Neuronal stem cell (in vitro differentiated cells): ENCODE measurements at places on chromosomes 2 and 18.

- no peaks in the 10 kb centered on the region for H3K27me3 ChIP-seq
- no peak overlapping the region for H3K4me3 ChIP-seq
- no peak for DNase-seq
- peaks cover 3% of the 10 kb centered on the region for H3K4me1 ChIP-seq
- no peak overlapping the region for H3K27ac ChIP-seq
- peaks cover 25% of the 10 kb centered on the region for H3K36me3 ChIP-seq
Measured at GRCh38 chr18:62977512-62977911, 262.2 kb downstream of the PHLPP1 start.

DNA sequence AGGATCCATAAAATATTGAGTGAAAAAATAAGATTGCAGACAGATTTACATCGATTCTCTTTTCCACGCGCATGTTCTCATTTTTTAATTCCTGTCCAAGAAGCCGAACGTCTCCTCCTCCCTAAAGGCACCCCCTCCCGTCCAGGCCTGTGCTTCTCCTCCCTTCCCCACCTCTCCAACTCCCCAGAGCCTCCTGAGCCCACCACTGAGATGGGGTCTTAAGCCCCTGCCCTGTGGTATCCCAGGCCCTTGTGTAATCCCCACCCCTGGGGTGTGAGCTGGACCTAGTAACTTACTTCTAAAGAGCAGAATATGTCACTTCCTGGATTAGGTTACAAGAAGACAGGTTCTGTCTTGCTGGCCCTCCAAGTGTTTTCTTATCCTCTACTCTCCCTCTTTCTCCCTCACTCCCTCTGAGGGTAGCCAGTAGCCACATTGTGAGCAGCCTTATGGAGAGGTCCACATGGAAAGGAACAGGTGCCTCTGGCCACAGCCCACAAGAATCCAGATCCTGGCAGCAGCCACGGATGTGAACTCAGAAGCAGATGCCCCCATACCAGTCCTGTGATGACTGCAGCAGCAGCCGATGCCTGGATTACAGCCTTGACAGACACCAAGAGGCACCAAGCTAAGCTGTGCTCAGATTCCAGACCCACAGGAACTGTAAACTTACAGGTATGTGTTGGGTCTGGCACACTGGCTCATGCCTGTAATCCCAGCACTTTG, 39.6 kb upstream of the OTOS start:
- peaks cover 52% of the 10 kb centered on the region for H3K27me3 ChIP-seq
- H3K4me3 ChIP-seq: no peak overlapping the region
- no peaks in the 10 kb centered on the region for H3K4me1 ChIP-seq
- no peaks in the 10 kb centered on the region for H3K36me3 ChIP-seq

- no peaks in the 10 kb centered on the region for H3K36me3 ChIP-seq
- H3K4me1 ChIP-seq: peaks cover 2% of the 10 kb centered on the region
- H3K27ac ChIP-seq: no peak overlapping the region
- no peak for DNase-seq
- H3K27me3 ChIP-seq: peaks cover 25% of the 10 kb centered on the region
Measured at GRCh38 chr18:75213611-75214331, 3.2 kb downstream of the TSHZ1 start.

GRCh38 chr18:30186245-30186644, 856.3 kb downstream of the DSC3 start:
- H3K27me3 ChIP-seq: no peaks in the 10 kb centered on the region
- H3K4me1 ChIP-seq: no peaks in the 10 kb centered on the region
- DNase-seq: no peak
- H3K27ac ChIP-seq: no peak overlapping the region
- H3K36me3 ChIP-seq: no peaks in the 10 kb centered on the region
- H3K4me3 ChIP-seq: no peak overlapping the region

DNA sequence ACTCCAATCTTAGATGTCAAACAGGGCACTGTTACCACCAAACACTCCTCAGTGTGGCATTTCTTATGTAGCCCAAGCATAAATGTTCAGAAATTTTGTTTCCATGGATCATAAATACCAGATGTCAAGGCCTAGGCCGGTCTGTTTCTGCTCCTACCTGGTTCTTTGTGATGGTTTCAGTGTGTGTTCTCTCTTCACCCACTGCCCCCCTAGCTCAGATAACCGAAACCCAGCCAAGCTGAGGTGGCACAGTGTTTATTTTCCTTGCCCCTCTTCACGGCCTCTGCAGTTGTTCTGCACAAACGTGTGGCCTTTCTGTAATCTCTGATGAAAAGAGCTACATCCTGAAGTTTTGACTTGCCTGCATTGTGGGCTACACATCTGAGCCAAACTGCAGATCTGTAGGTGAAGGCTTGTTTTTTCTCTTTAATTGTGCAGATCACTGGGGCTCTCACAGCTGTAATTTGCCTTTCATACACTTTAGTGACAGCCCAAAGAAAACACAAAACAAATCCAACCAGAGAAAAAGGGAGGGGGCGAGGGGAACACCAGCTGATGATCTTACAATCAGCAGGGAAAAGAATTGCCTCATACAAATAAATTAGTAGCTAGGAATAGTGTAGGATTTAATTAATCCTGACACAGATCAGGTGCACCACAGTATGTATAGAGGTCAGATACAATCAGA, 99.1 kb downstream of the NRP2 start:
- no peak for DNase-seq
- H3K4me3 ChIP-seq: no peak overlapping the region
- H3K27ac ChIP-seq: no peak overlapping the region

- no peak overlapping the region for H3K27ac ChIP-seq
- no peak for DNase-seq
- no peaks in the 10 kb centered on the region for H3K36me3 ChIP-seq
- H3K4me3 ChIP-seq: no peak overlapping the region
Measured at GRCh38 chr2:41199334-41199733, 747.4 kb upstream of the SLC8A1 start.

DNA sequence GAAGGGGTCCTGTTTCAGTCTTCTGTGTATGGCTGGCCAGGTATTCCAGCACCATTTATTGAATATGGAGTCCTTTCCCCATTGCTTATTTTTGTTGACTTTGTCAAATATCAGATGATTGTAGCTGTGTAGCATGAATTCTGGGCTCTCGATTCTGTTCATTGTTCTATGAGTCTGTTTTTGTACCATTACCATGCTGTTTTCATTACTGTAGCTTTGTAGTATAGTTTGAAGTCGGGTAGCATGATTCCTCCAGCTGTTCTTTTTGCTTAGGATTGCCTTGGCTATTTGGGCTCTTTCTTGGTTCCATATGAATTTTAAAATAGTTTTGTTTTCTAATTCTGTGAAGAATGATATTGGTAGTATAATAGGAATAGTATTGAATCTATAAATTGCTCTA, 6.0 kb downstream of the SH3YL1 start:
- no peak for DNase-seq
- H3K27ac ChIP-seq: no peak overlapping the region
- H3K4me1 ChIP-seq: no peaks in the 10 kb centered on the region
- H3K4me3 ChIP-seq: no peak overlapping the region
- no peaks in the 10 kb centered on the region for H3K36me3 ChIP-seq

DNA sequence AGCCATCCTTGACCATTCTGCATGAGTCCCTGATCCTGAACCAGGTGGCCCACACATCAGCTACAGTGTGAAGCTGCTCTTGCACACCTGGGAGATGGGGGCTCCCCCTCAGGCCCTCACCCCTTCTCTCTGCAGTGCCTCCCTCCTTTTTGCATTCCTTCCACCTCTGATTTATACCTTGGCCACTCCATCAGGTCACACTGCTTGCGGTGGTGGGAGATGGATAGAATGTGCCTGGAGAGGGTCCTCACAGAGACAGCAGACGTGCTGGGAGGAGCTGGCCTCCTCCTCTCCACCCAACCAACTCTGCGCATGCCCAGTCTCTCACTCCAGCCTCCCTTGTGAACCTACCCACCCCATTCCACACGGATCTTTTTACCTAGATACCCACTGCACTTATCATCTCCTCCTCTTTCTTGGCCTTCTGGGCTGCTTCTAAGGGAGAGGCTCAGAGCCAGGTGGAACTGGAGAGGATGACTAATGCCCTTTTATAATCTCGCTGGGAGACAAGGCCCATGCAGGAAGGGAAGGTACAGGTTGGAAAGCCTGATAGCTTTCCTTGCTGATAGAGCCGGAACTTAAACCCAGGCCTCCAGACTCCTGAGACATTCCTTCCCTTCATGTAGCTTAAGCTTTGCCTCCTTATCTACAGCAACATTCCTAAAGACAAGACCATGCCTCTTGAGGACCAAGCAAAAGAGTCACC, 205.1 kb downstream of the ZBTB7C start:
- H3K4me3 ChIP-seq: no peak overlapping the region
- no peaks in the 10 kb centered on the region for H3K36me3 ChIP-seq
- no peak overlapping the region for H3K27ac ChIP-seq
- DNase-seq: no peak

- H3K4me1 ChIP-seq: no peaks in the 10 kb centered on the region
- no peaks in the 10 kb centered on the region for H3K36me3 ChIP-seq
- no peak overlapping the region for H3K4me3 ChIP-seq
- H3K27ac ChIP-seq: no peak overlapping the region
- DNase-seq: no peak
Measured at GRCh38 chr2:147711031-147711430, 133.8 kb upstream of the ACVR2A start.
